ENCODE measurements at places on chromosomes 7 and 10. TPM values are rescaled to one million over a fixed set of nuclear protein-coding genes. Genes with fewer than 3 reads are reported as not detected.

DNA sequence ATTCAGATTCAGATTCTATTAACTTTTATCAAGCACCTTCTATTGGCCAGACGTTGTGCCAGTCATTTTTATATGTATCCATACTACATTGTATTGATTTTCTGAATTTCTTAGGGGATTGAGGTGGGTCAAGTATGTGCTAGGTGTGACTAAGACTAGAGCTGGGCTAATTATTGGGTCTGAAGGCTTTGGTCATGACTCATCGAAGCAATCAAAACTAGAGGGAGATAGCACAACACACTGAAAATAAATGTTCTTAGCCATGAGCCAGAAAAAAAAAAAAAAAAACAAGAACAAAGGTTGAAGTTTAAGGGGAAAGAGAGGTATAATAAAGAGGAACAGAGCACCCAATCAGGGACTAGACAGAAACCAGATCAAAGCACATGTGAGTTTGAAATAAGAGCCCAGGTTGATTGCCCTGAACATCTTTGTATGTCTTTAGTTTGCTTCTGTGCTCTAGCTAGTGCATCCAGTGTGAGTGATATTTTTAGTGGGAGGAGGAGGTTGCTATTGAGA lies 171.6 kb upstream of the FOXP2 start:
- no peak for DNase-seq

- DNase-seq, result no peak
Observed at GRCh38 chr7:106326594-106327537, 42.1 kb upstream of the NAMPT start.

GRCh38 chr10:88254091-88254490 lies 329.0 kb downstream of the RNLS start:
- DNase-seq, result no peak

- peak; percentile 28 for DNase-seq
Observed at GRCh38 chr10:131732631-131733127, 168.1 kb upstream of the PPP2R2D start.

- no peak for DNase-seq
Observed at GRCh38 chr10:49711481-49711880, 32.0 kb downstream of the C10orf53 start.

GRCh38 chr10:115278294-115278693 lies 185.1 kb downstream of the ATRNL1 start:
- no peak for DNase-seq

GRCh38 chr7:117132321-117133120 lies 179.2 kb downstream of the ST7 start:
- DNase-seq, result no peak

DNA sequence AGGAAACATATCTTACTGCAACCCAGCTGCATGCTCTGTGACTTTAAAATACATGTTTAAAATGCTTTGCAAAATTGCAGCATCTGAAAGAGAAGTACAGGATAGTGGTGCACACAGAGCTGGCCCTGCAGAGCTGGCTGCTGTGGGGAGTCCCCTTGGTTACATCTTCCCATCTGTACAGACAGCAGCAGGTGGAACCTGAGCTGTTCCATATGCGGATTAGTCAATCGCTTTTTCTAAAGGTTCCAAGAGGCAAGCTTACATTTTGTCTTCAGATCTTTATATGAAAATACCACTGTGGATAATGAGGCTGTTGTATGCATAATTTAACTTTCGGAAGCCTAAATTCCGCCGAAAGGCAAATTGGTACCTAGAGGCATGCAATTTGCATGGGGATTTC lies 444.1 kb downstream of the NRG3 start:
- DNase-seq, result no peak

DNA sequence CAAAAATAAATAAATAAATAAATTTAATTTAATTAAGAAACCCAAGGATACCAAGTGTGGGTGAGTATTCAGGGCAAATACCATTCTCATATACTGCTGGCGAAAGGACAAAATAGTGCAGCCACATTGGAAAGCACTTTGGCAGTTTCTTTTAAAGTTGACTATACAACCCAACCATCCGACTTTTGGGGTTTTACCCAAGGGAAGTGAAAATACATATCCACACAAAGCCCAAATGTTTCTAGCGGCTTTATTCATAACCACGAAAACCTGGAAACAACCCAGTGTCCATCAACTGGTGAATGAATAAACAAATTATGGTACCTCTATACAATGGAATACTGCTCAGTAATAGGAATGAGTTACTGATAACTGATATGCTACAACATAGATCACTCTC lies 36.2 kb upstream of the OGDHL start:
- no peak for DNase-seq

AGR3 gene
- not detected for total RNA-seq

ZPBP gene
- total RNA-seq, result not detected

GRCh38 chr10:79140855-79141254 lies 72.1 kb downstream of the ZMIZ1 start:
- DNase-seq, result no peak
